ENCODE measurements at places on chromosomes 7 and 10.

GRCh38 chr7:25215694-25216335 lies 12.5 kb downstream of the NPVF start:
- DNase-seq = no peak

DNA sequence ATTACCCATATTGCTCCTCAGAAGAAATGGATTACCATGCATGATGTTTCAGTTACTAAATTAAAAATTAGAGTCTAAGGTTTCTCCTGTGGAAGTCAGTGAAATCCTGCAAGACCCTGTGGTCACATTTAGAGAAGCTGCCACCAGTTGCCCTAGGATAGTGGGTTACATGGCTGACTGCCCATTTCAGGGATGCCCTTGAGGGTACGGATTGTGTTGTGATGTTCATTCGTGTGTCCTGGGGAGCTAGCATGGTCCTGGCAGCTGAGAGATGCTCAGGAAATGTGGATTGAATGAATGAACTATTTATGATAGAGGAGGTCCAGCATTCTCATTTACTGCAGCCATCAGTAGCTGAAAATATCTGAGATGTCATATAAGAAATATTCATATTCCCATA lies 55.1 kb downstream of the TMEM178B start:
- DNase-seq = no peak

- DNase-seq = peak; percentile 69
Observed at GRCh38 chr7:50405221-50405620, 44.9 kb downstream of the FIGNL1 start.

DNA sequence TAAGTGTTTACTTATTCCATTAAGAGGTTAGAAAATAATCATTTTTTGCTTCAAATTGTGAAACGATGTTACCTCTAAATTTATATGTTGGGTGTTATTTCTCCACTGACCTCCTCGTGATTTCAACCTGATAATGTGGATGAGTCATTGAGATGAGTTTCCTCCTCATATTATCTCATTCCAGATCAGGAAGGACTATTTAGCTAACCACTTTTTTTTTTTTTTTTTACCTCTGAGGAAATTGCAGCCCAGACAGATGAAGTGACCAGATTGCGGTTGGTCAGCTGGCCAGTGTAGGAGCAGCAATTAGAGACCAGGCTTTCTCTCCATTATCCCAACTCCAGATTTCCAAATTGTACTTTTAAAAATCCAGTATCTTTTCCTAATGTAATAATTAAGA lies 248.7 kb downstream of the FZD1 start:
- DNase-seq = no peak

- DNase-seq = no peak
Observed at GRCh38 chr7:79923953-79924352, 210.7 kb upstream of the GNAI1 start.

GRCh38 chr10:61164458-61165160 lies 220.6 kb upstream of the RHOBTB1 start:
- no peak for DNase-seq

Data from GM20000 (cell line).